ENCODE measurements at places on chromosomes 7 and 10.
A peak's percentile ranks its signal among the peaks of the same experiment; 100 is the strongest.

- DNase-seq = no peak
Measured at GRCh38 chr7:1856161-1856887, 186.2 kb downstream of the ELFN1 start.

DNA sequence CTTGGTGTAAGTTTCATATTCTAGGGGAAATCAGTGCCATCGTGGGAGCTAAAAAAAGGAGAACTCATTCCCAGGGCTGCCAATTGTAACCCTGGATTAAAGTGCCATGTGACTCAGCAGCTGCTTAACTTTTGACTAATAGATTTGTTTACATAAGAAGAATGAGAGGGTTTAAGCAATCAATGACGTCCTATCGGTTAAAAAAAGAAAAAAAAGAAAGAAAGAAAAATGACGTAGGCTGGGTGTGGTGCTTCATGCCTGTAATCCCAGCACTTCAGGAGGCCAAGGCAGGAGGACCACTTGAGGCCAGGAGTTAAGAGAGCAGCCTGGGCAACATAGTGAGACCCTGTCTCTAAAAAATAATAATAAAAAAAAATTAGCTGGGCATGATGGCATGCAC lies 116.2 kb upstream of the AFAP1L2 start:
- DNase-seq = no peak

- no peak for DNase-seq
Measured at GRCh38 chr7:134601459-134601858, 45.2 kb upstream of the BPGM start.

- no peak for DNase-seq
Measured at GRCh38 chr7:92547579-92547978, 19.0 kb downstream of the RBM48 start.

- no peak for DNase-seq
Measured at GRCh38 chr7:34074421-34074820, 169.1 kb downstream of the BMPER start.

DNA sequence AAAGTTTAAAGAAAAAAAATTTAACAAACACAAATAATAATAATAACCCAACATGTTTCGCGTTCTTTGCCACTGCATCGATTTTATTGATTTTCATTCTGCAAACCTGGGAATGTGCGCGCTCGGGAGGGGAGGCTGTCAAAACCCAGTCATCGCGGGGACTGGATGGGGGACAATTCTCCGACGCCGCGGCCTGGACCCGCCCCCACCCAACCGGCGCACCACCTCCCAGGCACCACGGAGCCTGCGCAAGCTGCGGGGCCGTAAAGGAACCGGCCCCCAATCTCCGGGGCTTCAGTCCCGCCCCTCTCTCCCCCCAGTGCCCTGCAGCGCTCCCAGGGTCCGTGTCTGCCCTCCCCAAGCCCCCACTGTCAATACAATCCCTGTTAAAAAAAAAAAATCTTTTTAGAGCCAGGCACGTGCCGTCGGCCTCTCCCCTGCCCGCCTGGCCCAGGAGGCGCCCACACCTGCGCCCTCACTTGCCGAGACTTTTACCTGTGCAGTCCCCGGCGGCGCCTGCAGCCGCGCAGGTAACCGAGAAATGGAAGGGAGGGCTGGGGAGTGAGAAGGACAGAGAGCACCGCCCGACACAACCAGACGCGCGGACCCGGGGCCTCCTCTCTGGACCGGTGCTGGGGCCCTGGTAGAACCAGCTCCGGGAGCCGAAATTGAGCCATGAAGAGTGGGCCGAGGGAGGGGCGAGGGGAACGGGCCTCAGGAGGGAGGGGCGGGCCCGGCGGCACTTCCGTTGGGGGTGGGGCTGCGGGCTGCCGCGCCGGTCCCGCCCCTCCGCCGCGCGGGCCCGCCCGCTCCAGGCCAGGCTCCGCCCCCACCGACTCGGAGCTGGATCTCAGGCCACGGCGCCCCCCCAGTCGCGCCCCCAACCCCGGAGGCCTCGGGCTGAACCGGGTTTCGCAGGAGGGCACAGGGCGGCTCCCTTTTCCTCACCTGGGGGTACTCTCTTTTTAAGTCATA lies 7.6 kb upstream of the ZNF503 start:
- DNase-seq = no peak

- no peak for DNase-seq
Measured at GRCh38 chr7:100811480-100811879, 15.8 kb downstream of the EPHB4 start.

DNA sequence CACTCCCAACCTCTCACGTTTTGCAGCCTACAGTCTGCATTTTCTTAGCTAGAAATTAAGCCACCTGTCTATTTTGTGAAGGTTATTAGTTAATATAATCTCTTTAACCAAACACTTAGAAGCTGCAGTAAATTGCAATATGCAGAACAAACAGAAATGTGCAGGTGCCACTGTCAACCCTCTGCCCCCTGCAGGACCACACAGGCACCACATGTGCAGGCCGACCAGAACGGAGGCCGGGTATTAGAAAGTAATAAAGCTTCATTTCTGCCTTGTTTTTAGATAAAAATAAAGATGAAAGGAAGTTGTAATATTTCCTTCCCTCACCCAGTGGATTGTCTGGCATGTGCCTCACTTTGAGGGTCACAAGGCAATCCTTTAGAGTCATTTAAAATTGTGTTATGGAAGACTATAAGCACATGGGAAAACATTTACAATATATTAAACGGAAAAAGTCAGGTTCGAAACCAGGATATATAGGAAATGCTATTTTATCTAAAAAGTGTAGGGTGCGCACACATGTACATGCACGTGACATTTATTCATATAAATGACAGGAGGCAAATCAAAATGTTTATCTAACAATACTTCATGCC lies 158.2 kb downstream of the ARHGAP12 start:
- no peak for DNase-seq

- no peak for DNase-seq
Measured at GRCh38 chr10:46528171-46528671, 28.2 kb downstream of the GPRIN2 start.

DNA sequence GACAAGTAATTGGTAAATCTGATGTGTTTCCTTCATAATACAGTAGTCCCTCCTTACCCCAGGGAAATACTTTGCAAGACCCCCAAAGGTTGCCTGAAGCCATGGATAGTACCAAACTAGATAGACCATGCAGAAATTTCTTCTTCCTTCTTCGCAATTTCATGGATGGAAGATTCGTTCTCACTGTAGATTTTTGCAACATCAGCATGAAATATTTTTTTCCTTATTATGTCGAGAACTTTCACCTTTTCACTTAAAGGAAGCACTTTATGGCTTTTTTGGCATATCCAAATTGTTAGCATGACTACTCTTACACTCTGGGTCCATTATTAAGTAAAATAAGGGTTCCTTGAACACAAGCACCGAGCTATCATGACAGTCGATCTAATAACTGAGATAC lies 333.2 kb downstream of the LHFPL3 start:
- no peak for DNase-seq

DNA sequence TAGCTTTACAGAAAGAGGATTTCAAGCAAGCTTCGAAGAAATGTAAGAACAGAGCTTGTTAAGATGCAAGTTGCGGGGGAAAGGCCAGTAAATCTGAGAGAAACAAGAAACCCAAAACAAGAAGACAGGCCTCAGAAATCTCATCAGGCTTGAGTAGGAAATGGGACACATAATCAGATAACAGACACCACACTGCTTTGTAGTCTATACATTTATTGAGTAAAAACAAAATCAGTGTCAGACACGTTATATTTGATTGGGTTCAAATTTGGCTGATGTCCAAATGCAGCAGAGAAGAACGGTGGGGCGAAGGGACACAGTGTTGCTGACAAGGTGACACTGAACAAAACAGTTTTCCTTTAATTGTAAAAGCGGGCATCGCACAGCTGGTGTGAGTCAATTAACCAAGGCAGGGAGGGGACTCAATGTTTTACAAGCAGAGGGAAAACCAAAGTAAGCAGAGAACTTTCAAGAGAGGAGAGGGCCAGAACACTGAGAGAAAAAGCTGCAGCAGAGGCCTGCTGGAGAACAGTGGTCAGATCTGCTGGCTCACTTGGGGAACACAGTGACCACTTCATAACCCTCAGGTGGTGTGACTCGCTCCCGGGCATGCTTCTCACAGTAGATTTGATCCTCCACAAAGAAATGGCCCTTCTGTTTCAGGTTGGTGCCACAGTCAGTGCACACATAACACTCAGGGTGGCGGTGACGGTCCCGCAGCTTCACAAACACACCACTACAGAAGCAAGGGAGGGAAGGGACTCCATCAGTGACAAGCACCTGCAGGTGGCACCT lies 43.5 kb downstream of the ACSM6 start:
- no peak for DNase-seq

DNA sequence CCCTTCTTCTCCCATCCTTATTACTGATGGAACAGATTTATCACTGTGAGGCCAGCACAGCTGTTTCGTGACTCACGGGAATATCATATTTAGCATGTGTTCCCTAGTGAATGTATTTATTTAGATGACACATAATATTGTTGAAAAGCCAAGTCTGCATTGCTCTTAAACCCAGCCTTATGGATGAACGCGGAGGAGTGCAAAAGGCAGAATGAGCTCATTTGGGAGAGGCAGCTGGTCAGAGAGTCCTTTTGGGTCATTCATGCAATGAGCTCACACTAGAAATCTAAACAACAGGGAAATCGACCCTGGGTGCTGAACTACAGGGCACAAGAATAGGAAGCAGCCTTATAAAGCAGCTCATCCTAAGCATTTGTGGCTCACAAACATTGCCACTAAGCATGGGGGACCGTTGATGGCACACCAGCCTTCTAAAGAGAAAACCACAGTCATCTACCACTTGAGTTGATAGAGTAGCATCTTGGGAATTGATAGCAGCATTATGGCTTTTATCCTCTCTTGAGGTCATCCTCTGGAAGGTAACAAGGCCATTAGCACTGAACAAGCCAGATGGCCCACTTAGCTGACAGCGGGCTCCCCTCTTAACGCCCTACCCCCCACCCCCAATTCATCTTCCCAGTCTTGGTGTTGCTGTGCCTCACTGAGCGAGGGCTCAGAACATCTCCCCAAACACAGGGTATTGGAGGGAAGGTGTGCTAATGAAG lies 32.9 kb upstream of the SDK1 start:
- no peak for DNase-seq

- no peak for DNase-seq
Measured at GRCh38 chr10:11149807-11150141, 132.1 kb downstream of the CELF2 start.

- no peak for DNase-seq
Measured at GRCh38 chr10:120480848-120481247, 23.8 kb downstream of the PLPP4 start.

DNA sequence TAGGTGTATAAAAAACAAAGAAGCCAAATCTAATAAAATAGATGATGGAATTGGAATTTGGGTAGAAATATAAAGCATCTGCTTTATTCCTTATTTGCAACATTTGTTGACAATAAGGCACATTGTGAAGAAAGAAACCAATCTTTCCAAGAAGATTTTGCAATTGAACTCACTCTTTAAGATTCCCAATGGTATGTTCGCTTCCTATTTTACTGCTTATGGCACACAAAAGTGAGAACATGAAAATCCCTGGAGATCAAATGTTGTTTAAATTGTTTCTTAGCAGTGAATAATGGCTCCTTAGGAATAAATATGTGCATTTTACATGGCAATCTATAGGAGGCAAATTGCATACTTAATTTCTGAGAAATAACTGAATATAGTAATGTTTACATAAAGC lies 84.5 kb downstream of the ADAM22 start:
- DNase-seq = no peak

DNA sequence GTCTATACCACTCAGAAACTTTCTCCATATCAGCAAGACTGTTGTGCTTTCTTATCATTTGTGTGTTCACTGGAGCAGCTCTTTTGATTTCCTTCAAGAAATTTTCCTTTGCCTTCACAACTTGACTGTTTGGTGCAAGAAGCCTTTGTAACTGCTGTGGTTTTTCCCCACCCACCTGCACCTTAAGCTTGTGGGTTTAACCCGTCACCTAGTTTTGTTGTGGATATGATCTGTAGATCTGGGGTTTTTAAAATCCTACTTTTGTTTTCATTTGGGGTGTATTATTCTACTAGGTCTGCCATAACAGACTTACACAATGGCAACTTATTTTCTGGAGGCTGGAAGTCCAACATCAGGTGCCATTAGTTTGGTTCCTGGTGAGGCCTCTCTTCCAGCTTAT lies 30.5 kb upstream of the CHST3 start:
- no peak for DNase-seq

DNA sequence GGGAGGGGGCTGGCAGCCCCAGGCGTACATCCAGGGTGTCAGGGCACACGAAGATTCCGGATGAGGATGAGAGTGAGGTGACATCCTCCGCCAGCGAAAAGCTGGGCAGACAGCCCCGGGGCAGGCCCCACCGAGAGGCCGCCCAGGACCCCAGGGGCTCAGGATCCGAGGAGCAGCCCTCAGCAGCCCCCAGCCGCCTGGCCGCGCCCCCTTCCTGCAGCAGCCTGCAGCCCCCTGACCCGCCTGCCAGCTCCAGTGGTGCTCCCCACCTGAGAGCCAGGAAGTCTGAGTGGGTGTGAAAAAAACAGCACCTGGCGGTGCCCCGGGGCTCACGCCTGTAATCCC lies 3.2 kb downstream of the GJD4 start:
- DNase-seq = no peak

- DNase-seq = no peak
Measured at GRCh38 chr10:105195831-105196230, 554.7 kb downstream of the SORCS3 start.

DNA sequence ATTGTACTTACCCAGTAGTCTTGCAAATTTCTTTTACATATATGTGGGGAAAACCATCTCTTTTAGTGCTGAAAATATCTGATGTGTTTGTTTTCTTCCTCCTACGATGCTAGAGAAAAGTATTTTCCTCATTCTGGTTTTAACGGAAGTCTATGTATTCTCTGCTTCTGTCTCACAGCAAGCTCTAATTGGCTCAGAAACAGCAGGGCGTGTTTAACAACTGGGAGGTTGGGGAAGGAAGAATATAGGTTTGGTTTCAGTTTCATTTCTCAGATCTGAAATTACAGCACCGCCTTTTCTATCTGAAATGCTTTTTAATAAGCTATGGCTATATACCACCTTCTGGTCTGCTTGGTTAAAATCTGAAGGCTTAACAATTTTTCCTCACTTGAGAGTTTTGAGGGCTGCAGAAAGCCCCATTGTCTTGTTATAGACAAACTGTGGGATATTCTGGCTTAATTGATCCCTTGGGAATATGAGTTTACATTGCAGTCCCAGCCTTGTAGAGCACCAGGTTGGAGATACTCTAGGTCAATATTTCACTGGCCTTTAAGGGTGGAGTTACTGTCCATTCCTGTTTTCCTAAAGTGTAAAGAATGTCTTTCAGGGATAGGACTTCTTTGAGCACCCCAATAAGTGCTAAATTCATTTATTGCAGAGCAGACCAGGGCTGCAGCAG lies at the start of gene SAMD9:
SAMD9 (minus strand) TSS at position 128 of the 679 bp plus-strand sequence. CDS start 11,882 bp downstream, outside the sequence.
- peak; percentile 29 for DNase-seq

GRCh38 chr10:116627386-116627933 lies 6.7 kb downstream of the PNLIPRP2 start:
- no peak for DNase-seq

Measured in left renal cortex interstitium (tissue), 4 donors.